ENCODE measurements at places on chromosomes 2 and 18.

- DNase-seq = no peak
These were observed 41.4 kb upstream of the EML4 start for GRCh38 chr2:42127425-42128424.

DNA sequence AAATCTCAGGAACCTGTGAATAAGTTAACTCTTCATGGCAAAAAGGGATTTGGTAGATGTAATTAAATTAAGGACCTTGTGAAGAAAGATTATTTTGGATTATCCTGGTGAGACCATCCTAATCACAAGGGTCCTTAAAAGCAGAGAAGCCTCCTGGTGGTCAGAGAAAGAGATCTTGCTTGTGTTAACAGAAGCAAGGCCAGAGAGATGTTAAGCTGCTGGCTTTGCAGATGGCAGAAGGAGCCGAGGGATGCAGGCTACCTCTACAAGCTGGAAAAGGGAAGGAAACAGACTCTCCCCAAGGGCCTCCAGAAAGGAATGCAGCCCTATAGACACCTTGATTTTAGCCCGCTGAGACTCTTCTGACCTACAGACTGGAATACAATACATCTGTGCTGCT is 197.0 kb downstream of the STK39 start:
- no peak for DNase-seq

DNA sequence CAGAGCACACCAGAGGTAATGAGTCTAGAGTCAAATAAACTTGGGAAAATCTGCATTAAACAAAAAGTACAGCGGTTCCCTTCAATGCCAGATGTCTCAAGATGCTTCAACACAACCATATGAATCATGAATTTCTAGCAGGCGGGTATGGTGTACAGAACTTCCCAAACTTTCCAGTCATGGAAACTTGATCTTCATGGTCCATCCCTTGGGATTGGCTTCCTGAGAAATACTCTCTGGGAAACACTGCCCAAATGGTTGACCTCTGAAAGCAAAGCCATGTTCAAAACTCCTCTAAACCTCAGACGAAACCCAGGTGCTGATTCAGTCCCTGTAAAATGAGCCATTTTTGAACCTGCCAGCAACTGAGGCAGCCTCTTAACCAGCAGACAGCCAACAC is 16.4 kb upstream of the TMEM247 start:
- DNase-seq = no peak

- DNase-seq = no peak
These were observed 2.0 kb downstream of the RAPH1 start for GRCh38 chr2:203532957-203533658.

GRCh38 chr18:60372132-60372531 is 443 bp downstream of the MC4R start:
- DNase-seq = no peak

DNA sequence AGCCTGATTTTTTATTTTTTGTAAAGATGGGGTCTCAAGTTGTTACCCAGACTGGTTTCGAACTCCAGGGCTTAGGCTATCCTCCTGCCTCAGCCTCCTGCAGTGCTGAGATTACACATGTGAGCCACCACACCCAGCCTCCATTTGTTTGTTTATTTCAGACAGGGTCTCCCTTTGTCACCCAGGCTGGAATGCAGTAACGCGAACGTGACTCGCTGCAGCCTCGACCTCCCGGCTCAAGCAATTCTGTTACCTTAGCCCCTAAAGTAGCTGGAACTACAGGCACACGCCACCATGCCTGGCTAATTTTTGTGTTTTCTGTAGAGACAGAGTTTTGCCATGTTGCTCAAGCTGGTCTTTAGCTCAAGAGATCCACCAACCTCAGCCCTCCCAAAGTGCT is 27.2 kb downstream of the UBXN4 start:
- no peak for DNase-seq

DNA sequence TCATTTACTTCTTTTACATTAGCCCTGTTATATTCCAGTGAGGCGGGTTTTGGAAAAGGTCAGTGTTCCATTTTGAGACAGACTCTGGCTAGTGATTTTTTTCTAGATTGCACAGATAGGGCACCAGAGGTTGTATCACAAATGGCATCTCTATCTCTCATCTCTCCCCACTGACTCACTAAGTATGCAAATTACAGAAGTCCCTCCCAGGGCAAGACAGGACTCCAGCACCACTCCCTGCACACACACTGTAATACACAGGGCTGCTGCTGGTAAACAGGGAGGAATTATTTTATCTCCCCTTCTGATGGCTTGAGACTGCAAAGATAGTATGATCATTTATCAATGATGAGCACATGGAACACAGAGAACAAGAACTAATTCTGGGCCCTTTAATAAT is 46.2 kb downstream of the AKAIN1 start:
- DNase-seq = no peak

All from activated CD8-positive, alpha-beta memory T cell treated with anti-CD3 and anti-CD28 coated beads for 4 hours (primary cell).